ENCODE measurements at places on chromosomes 16 and 17.
A peak's percentile ranks its signal among the peaks of the same experiment; 100 is the strongest.

DNA sequence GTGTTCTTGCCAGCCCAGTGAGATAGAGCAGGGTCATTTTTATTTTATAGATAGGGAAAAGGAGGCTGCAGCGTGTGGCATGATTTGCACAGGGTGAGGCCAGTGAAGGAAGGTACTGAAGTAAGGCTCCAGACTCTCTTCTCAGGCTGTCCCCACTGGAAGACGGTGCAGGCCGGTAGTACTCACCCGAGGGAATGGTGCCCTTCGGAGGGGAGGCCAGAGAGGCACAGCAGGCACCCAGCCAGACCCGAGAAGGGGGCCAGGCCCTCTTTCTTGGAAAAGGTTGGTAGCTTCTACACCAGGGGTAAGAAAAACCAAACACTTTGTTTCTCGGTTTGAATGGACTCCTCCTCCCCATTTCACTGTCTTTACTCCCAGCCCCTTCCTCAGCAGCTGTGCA is 288 bp downstream of the ANKRD40CL start:
- peak; percentile 68 for DNase-seq

GRCh38 chr16:56773532-56773931 is 43.6 kb downstream of the NUP93 start:
- DNase-seq = no peak

GRCh38 chr16:29675811-29676643 is 3.0 kb upstream of the QPRT start:
- DNase-seq = no peak

- DNase-seq = no peak
These were observed 273.1 kb upstream of the CCL2 start for GRCh38 chr17:33981711-33982601.

GRCh38 chr16:20387978-20388377 is 16.6 kb downstream of the PDILT start:
- DNase-seq = no peak

GRCh38 chr17:51435171-51435552 is 174.8 kb downstream of the UTP18 start:
- DNase-seq = no peak

DNA sequence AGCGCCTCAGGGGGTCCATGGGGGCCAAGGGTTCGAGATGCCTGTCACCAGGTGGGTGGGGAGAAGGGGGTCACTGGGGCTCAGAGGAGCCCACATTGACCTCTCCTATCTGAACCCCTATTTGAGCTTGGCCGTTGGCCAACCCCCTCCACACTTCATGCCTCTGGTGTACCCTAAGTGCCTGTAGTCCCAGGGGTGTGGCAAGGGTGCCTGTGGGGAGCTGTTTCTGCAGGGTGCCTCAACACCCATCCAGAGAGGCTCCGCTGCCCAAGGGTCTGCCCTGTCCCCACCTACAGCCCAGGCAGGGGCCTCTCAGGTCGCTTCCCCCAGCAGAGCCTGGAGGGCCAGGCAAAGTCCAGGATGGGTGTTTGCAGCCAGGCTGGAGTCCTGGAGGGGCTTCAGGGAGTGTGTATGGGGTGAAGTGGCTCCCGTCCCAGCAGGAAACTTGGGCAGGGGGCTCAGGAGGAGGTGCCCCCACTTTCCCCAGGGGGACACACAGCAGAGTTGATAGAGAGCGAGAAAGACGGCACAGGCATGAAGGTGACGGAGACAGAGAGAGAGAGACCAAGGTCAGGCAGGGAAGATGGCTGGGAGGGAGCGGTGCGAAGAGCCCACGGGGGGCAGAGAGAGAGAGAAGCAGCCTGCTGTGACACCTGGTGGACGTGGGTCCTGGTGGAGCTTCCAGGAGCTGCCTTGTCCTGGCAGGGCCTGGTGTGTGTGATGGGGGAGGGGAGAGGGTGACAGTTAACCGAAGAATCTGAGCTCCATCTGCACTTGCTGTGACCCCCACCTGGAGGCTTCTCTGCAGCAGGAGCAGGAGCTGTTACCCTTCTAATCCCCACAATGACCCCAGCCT is at the start of gene SEPTIN12:
Gene SEPTIN12 (minus strand): TSS at position 719 of the 856 bp plus-strand sequence. CDS start 700 bp downstream, at position 19.
- no peak for DNase-seq

Measured in mesenteric fat pad (tissue), 1 donor.